ENCODE measurements at places on chromosomes 13 and 19.

DNA sequence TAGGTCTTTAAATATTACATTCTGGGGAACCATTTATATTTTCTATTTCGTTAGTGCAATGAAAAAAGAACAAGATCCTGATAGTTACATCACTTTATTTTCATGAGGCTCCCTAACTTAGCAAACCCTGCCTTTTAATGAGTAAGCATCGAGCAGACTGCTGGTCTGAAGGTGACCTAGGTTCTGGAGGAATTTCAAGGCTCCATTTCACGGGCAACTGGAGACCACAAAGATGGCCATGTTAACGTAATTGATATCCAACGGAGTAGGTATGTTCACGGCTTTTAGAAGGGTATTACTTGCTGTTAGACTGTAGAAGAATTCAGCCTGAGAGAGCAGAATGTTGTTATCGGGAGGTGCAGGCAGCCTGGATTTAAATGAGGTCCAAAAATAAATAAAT, 1597.6 kb downstream of the EFNB2 start:
- DNase-seq = no peak

GRCh38 chr13:66475061-66475460, 755.1 kb downstream of the PCDH9 start:
- no peak for DNase-seq

DNA sequence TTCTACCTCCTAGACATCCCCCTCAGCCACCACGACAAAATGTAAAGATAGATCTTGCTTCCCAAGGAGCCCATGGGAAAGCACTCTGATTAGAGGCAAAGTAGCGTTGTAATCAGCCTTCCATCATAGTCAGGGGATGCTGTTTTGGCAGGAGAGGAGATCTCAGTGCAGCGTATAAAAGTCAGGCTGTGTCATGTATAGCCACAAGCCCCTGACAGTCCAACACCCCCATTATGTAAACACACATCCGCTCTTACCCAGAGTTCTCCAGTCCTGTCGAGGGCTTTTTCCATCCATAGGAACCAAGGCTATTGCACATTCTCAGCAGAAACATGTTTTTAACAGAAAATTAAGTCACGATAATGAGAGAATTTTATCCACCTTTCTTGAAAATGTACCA, 156.3 kb downstream of the CYSLTR2 start:
- no peak for DNase-seq

GRCh38 chr19:47316513-47316912, 6.9 kb downstream of the C5AR1 start:
- DNase-seq = no peak

DNA sequence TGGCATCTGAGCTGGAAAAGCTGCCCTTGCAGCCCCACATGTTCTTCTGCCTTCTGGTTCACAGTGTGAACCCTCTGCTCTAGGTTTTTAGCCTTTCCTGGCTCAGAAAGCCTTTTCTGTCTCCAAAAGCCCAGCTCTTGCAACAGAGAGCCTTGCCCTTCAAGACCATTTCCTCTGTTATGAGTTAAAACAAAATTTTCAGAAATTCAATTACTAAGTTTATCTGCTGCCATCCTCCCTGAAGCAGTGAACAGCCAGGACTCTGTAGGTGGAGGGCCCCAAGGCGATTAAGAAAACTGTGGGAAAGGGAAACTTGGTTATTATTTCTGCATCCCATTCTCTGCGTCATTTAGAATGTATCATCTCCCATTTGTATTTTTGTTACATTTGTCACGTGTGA, 18.8 kb downstream of the FAM124A start:
- no peak for DNase-seq

GRCh38 chr13:46644816-46645215, 91.8 kb downstream of the LRCH1 start:
- no peak for DNase-seq

DNA sequence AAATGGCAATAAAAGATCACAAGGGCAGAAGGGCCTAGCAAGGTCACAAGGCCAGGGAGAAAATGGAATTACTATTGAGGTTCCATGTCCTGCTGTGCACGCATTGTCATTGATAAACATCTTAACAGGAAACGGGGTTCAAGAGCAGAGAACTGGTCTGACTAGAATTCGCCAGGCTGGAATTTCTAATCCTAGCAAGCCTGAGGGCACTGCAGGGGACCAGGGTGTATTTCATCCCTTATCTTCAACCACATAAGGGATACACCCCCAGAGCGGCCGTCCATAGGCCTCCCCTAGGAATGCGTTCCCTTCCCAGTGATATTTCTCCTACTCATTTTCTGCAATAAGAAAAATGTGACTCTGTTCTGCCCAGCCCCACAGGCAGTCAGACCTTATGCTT, 19.5 kb downstream of the ERICH4 start:
- DNase-seq = no peak

DNA sequence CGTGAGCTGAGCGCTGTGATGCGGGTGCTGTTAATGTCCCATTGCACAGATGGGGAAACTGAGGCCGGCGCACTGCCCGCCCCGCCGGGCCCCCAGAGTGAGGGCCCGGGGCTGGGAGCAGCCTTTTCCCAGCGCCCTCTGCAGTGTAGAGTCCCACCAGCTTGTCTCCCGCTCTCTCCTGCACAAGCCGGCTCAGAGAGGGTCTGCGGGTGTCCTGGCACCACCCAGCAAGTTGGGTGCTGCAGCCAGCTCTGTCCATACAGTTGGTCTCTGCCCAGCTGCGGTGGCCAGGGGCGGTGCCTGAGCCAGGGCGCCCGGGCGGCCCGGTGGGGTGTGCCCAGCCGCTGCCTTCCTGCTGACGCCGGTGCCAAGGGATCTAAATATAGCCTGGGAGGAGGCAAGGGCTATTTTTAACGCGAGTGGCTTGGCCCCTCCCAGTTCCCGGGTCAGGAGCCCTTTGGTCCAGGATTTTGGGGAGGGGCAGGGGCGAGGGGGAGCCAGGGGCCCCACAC, 19.3 kb downstream of the GADD45B start:
- DNase-seq = no peak

DNA sequence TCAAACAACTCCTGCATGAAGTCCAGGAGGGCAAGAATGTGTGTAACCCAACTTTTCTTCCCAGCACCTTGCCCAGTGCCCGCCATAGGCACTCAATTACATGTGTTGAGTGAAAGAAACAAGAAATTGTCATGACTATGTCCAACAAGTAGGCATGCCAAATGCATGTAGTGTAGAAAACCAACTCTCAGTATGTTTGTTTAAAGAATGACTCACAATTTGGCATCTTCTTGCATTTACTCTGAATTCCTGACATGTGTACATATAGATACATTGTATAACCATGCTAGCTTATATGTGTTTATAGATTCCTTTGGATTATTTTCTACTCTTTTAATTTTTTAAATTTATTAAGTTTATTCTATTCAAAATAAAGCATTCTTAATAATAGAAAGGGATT, 305.0 kb downstream of the EFNB2 start:
- DNase-seq = no peak

- no peak for DNase-seq
Measured at GRCh38 chr13:40109351-40109844, 453.9 kb downstream of the COG6 start.

DNA sequence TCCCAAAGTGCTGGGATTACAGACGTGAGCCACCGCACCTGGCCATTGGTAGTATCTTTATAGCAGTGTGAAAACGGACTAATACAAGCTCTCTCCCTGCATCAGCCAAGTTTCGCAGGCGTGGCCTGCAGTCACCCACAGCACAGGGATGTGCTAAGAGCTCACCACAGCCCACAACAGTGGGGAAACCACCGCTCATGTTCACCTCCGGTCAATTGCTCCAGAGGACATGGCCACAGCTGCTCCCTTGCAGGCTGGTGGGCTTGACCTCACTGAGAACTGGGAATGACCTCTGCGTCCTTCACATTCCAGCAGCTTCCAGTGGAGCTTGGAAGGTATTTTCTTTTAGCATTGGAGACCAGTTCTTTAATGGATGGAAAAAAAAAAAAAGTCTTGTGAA, 156.4 kb downstream of the KCTD15 start:
- DNase-seq = no peak

GRCh38 chr13:28597641-28598040, 61.3 kb upstream of the POMP start:
- DNase-seq = no peak

GRCh38 chr13:48391257-48391656, 21.7 kb downstream of the LPAR6 start:
- no peak for DNase-seq

DNA sequence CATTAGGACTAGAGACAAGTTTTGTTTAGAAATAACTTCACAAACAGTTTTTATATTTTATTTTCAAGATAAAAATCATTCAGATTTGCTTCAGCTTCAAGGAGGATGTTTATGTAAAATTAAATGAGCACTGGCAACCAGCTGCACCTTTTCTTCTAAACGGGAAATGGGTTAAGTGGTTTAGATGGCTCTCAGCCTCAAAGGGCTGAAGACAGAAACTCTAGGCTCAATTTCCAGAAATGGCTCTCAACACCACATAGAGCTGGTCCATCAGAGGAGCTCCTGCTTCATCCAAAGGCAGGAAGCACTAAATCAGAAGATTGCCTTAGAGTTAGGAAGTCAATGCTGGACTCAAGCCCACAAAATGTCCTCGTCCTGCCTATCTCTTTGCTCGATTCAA, 74.7 kb downstream of the ZNF429 start:
- no peak for DNase-seq

GRCh38 chr19:57351867-57352266, 796 bp downstream of the ZNF304 start:
- no peak for DNase-seq

GRCh38 chr19:3207461-3208242, 16.8 kb upstream of the CELF5 start:
- DNase-seq = no peak

- no peak for DNase-seq
Measured at GRCh38 chr19:15874821-15875474, 22.9 kb downstream of the CYP4F2 start.

DNA sequence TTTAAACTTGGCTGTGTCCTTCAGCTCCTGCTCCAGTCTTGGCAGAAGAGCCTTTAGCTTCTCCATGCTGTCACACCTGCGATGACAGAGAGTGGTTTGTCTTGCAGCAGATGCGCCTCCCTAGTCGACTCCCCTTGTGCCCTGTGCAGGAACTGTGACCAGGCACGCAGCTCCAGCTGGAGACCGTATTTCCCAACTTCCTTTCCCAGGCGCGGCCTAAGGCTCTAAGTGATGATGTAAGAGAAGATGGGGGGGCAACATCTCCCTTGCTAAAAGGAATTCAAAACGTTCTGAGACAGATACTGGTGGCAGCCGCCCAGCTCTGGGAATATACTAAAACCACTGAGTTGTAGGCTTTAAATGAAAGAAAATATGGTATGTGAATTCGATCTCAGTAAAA, 16.3 kb downstream of the DCUN1D2 start:
- no peak for DNase-seq

DNA sequence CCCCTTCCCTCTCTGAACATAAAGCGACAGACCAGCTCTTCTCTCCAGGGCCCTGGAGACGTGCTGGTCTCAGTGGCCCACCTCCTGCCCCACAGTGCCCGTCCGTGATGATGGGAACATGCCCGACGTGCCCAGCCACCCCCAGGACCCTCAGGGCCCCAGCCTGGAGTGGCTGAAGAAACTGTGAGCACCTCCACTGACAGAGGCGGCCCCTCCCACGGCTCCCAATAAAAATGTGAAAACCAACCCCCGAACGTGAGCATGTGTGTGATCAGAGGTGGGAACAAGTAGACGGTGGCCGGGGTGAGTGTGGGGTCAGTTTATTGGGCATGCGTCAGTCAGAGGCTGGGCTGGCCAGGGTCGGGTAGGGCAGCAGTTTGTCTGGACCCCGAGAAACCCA, 4.1 kb downstream of the NDUFA3 start:
- DNase-seq = no peak

- DNase-seq = no peak
Measured at GRCh38 chr19:35119091-35119490, 3.5 kb downstream of the FXYD3 start.

GRCh38 chr13:104085611-104086010, 1019.4 kb upstream of the SLC10A2 start:
- DNase-seq = no peak

DNA sequence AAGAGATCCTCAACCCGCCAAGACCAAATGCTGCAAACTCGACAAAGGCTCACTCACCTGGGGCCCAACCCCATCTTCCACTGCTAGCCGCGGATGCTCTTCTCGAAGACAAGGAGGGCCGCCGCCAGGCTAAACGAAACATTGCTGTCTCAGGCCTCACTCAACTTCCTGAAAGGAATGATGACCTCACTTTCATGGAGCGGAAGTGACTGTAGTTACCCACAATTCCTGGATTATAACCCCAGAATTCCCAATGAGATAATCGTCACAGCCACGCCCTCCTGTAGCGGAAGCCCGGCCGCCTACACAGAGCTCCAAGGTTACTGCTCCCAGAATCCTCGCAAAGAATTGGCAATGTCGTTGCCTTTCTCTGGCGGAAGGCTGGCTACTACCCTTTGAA, 10.5 kb upstream of the ZNF112 start:
- no peak for DNase-seq

Measured in activated T-helper 1 cell treated with Interleukin-2 at 50 U/mL for 16 hours (primary cell).